Activated CD8-positive, alpha-beta T cell treated with anti-CD3 and anti-CD28 coated beads for 36 hours (primary cell): ENCODE measurements at places on chromosomes 6 and 20. TPM values are rescaled to one million over a fixed set of nuclear protein-coding genes. Genes with fewer than 3 reads are reported as not detected.

GRCh38 chr20:63032861-63033793, 26.4 kb upstream of the BHLHE23 start:
- peak overlapping the region; percentile 44 for H3K4me3 ChIP-seq
- H3K4me1 ChIP-seq, result peaks cover 13% of the 10 kb centered on the region
- no peaks in the 10 kb centered on the region for H3K36me3 ChIP-seq

DNA sequence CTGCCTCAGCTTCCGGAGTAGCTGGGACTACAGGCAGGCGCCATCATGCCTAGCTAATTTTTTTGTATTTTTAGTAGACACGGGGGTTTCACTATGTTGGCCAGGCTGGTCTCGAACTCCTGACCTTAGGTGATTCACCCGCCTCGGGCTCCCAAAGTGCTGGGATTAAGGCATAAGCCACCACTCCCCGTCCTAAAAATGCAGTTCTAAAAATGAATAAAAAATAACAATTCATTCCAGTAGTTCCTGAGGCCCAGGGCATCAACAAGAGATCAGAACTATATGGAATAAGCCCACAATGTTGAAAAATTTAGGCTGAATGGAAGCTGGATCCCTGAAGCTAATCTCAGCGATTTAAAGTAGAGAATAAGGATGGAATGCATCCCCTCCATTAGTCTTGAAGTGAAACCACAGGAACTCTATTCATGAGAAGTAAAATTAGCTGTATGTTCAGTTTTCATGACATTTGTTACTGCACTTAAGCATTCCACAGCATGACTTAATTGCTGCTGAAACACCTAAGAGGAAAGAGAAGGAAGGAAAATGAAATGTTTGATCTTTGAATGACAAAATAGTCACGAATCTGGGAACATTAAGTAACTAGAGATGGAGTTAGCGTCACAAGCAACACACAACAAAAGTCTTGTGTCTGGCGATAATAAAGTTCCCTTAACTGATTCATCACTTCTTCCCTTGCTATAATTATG, 80.4 kb upstream of the RIPOR2 start:
- no peaks in the 10 kb centered on the region for H3K36me3 ChIP-seq
- no peak overlapping the region for H3K27ac ChIP-seq
- H3K4me1 ChIP-seq, result peaks cover 63% of the 10 kb centered on the region
- no peak for DNase-seq
- H3K27me3 ChIP-seq, result no peaks in the 10 kb centered on the region

Gene MOXD1
- total RNA-seq, result not detected

DNA sequence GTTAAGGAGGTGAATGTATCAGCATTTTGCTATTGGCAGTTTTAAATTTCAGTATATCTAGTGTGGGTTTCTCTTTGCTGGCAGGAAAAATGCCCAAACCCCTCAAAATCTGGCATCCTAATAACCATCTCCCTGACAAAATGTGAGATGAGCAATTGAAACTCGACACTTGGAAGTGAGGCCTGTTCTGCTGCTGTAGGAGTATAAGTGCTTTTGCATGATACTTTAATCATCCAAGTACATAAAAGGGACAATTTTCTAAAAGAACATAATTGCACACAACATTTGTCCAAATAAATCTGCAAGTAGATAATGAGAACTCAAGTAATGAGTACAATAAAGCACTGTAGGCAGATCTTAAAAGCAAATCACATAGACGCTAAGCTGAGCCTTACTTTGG, 36.5 kb downstream of the LAMP5 start:
- no peaks in the 10 kb centered on the region for H3K36me3 ChIP-seq
- H3K27ac ChIP-seq, result no peak overlapping the region
- H3K4me3 ChIP-seq, result no peak overlapping the region
- H3K4me1 ChIP-seq, result no peaks in the 10 kb centered on the region
- DNase-seq, result no peak

Gene FAM162B
- total RNA-seq, result not detected

GRCh38 chr6:22025468-22026163, 271.2 kb downstream of the PRL start:
- peak; percentile 26 for DNase-seq
- peaks cover 30% of the 10 kb centered on the region for H3K4me1 ChIP-seq
- H3K4me3 ChIP-seq, result no peak overlapping the region
- peaks cover 2% of the 10 kb centered on the region for H3K36me3 ChIP-seq
- peak overlapping the region; percentile 37 for H3K27ac ChIP-seq

DNA sequence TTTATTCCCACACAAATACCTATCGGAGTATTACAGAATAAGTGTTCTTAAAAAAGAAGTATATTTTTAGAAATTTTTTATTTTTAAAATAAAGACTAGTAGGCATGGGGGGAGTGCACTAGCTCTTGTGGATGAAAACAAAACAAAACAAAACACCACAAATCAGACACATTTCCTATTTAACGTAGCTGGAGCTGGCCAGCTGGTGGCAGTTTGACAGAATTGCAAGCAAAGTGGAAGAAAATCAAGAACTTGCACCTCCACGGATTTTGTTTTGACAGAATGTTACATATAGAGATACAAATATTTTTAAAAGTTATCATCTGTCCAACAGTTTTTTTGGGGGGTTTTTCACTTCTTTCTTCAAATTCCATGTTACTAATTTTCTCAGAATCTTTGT, 63.6 kb upstream of the SNRPB2 start:
- no peaks in the 10 kb centered on the region for H3K4me1 ChIP-seq
- DNase-seq, result no peak
- no peak overlapping the region for H3K4me3 ChIP-seq
- no peak overlapping the region for H3K27ac ChIP-seq
- H3K36me3 ChIP-seq, result no peaks in the 10 kb centered on the region

Gene GINS1
- 35.9 TPM for total RNA-seq

DNA sequence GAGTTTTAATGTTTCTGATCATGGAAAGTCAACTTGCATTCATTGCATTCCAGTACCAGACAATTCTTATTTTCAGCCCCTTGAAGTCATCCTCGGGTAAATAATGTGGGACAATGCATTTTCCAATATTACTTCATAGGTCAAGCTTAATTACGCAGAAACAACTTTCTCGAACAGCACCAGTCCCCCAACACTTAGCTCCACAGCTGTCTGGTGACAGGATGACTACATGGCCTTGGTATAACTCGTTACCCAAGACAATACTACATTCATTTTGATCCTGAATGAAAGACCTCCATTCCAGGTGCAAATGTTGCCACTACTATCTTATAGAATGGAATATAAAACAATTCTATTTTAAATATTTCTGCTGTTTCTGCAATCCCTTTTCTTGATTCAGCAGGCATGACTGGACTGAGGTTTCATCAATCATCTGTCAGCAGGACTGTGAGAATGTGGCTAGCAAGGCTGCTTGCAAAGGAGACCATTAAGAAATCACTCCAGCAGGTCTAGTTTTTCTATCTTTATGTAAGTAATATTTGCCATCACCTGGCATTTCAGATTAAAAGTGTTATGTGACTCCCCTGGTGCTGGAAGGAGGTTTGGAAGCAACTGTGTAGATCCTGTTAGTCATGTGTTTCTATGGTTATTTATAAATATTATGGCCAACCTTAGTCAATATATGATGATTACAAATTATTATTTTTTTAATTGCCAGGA, 147.9 kb downstream of the HAO1 start:
- no peaks in the 10 kb centered on the region for H3K27me3 ChIP-seq
- H3K4me1 ChIP-seq, result no peaks in the 10 kb centered on the region
- H3K36me3 ChIP-seq, result no peaks in the 10 kb centered on the region

Gene POLR1H
- total RNA-seq, result 53.0 TPM

GRCh38 chr6:167350275-167350696, 25.4 kb downstream of the TTLL2 start:
- H3K4me3 ChIP-seq, result peak overlapping the region; percentile 72
- peaks cover 2% of the 10 kb centered on the region for H3K36me3 ChIP-seq
- peak overlapping the region; percentile 66 for H3K27ac ChIP-seq

- DNase-seq, result peak; percentile 89
- peaks cover 33% of the 10 kb centered on the region for H3K4me1 ChIP-seq
- no peak overlapping the region for H3K4me3 ChIP-seq
- peak overlapping the region; percentile 4 for H3K27ac ChIP-seq
- H3K27me3 ChIP-seq, result no peaks in the 10 kb centered on the region
Measured at GRCh38 chr6:215335-216034, 76.8 kb upstream of the DUSP22 start.

DNA sequence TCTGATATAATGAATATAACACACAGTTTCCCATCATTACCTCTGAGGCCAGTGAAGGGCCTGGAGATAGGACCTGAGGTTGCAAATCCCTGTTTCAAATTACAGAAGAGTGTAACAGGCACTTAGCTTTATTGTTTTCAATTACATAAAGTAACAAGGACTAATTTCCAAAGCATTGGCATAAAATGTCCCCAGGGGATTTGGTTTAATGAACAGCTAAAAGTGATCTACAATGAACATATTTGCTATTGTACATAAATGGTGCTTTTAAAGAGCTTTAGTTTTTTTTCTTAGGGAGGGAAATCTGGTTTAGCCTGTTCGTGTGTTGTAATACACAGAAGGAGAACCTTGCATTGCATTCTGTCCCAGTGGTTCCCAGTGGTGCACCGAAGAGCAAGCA, 54.4 kb downstream of the HMGN3 start:
- peaks cover 5% of the 10 kb centered on the region for H3K27me3 ChIP-seq
- H3K4me1 ChIP-seq, result no peaks in the 10 kb centered on the region
- H3K4me3 ChIP-seq, result no peak overlapping the region
- no peak for DNase-seq
- H3K36me3 ChIP-seq, result no peaks in the 10 kb centered on the region
- H3K27ac ChIP-seq, result no peak overlapping the region

- no peak for DNase-seq
- no peaks in the 10 kb centered on the region for H3K27me3 ChIP-seq
- H3K4me3 ChIP-seq, result peak overlapping the region; percentile 78
- H3K27ac ChIP-seq, result no peak overlapping the region
- H3K4me1 ChIP-seq, result peaks cover 33% of the 10 kb centered on the region
Measured at GRCh38 chr20:37529214-37529967, 1.7 kb upstream of the BLCAP start.

Gene TPD52L2
- total RNA-seq, result 44.6 TPM

- H3K27ac ChIP-seq, result peak overlapping the region; percentile 83
- peaks cover 84% of the 10 kb centered on the region for H3K4me1 ChIP-seq
- DNase-seq, result no peak
- H3K4me3 ChIP-seq, result no peak overlapping the region
- H3K36me3 ChIP-seq, result peaks cover 56% of the 10 kb centered on the region
- no peaks in the 10 kb centered on the region for H3K27me3 ChIP-seq
Measured at GRCh38 chr6:158799051-158799792, 19.9 kb downstream of the EZR start.

Gene FRK
- total RNA-seq, result 0.04 TPM

DNA sequence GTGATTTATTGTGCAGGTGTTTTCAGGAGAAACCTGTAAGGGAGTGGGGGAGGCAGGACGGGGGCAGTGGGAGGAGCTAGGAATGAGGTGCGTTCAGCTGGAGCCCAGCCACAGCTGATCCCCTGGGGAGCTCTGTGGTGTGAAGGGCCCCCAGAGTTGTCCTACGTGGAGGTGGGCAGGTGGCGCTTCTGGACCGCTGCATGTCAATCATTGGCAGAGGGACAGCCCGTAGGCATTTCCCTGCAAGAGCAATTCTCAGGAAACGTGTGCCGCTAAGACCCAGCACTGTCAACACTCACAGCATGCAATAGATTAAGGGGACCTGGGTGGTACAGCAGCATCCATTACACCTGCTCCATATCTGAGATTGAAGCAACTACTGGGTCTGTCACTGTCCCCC, 88.0 kb downstream of the PRND start:
- no peak overlapping the region for H3K4me3 ChIP-seq
- no peaks in the 10 kb centered on the region for H3K27me3 ChIP-seq
- peak overlapping the region; percentile 63 for H3K27ac ChIP-seq
- peaks cover 79% of the 10 kb centered on the region for H3K4me1 ChIP-seq
- peaks cover 41% of the 10 kb centered on the region for H3K36me3 ChIP-seq
- peak; percentile 30 for DNase-seq

Gene RAET1G
- total RNA-seq, result not detected

Gene BTN1A1
- 0.11 TPM for total RNA-seq

GRCh38 chr6:41051873-41052272, 1.1 kb upstream of the APOBEC2 start:
- peaks cover 13% of the 10 kb centered on the region for H3K4me1 ChIP-seq
- peaks cover 8% of the 10 kb centered on the region for H3K36me3 ChIP-seq
- H3K27me3 ChIP-seq, result no peaks in the 10 kb centered on the region
- H3K27ac ChIP-seq, result peak overlapping the region; percentile 76

DNA sequence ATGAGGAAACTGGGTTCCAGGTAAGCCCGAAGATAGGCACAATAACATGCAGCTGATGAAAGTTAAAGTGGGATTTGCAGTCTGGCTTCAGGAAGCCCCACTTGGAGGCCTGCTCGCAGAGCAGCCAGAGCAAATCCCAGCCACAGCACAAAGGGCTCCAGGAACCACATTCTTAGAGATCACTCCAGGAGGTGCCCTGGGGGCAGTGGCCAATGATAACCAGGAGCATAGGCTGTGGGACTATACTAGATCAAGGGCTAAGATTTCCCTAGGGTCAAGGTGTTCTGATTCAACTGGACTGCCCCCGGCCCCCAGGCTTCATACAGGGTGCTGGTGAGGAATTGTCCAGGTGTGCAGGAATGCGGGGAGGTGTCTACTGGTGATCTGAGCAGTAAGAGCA, 133.9 kb upstream of the PTPRT start:
- no peaks in the 10 kb centered on the region for H3K36me3 ChIP-seq
- no peaks in the 10 kb centered on the region for H3K4me1 ChIP-seq
- no peak overlapping the region for H3K4me3 ChIP-seq

DNA sequence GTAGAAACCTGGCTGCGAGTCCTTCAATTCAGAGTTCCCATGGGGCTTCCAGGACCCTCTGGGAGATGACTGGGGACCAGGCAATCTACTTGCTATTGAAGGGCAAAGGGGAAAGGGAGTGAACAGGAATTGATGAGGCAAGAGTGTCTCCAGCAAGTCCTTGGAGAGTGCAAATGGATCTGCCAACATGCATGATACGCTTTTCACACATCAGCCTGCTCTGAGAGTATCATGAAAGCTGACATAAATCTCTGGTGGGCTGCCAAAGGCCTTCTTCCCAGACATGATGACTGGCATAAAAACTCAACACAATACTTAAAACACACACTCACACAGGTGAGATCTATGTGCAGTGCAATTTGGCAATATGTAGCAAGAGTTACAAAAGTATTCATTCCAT, 759.1 kb downstream of the PTPRT start:
- H3K36me3 ChIP-seq, result no peaks in the 10 kb centered on the region
- DNase-seq, result no peak
- no peaks in the 10 kb centered on the region for H3K27me3 ChIP-seq

- H3K4me3 ChIP-seq, result no peak overlapping the region
- H3K4me1 ChIP-seq, result no peaks in the 10 kb centered on the region
- no peaks in the 10 kb centered on the region for H3K27me3 ChIP-seq
Measured at GRCh38 chr20:16170406-16170971, 402.8 kb downstream of the KIF16B start.
